ENCODE measurements at places on chromosomes 5 and 9.
A peak's percentile ranks its signal among the peaks of the same experiment; 100 is the strongest.

- no peak for DNase-seq
These were observed 41.3 kb downstream of the CFAP77 start for GRCh38 chr9:132451276-132451675.

- DNase-seq = no peak
These were observed 1278.0 kb downstream of the EFNA5 start for GRCh38 chr5:106392766-106393165.

GRCh38 chr5:126636956-126637355 lies 36.2 kb downstream of the PHAX start:
- DNase-seq = no peak

DNA sequence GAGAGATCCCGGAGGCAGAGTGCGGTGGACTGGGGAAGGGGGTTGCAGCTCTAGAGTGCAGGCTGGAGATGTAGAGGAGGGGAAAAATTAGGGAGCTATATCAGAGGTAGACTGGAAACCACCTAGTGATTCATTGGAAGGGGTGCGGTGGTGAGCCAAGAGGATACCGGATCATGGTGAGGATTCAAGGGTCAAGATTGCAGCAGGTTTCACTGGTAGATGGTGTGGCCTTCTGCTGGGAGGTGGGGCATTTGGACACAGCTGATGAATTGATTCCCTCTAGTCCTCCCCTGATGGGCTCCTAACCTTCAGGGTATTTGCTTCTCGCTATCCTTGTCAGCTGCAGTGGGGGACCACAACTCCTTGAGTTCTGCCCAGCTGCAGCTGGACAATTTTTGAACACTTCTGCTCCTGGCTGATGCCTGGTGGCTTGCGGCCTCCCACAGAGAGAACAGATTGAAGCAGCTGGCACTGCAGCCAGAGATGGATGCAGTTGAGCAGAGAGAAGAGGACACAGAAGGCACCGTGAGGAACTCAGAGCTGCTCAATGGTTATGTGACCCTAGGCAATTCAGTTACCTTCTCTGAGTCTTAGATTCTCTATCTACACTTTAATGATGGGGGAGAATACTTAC lies 134.4 kb upstream of the ABCA1 start:
- no peak for DNase-seq

DNA sequence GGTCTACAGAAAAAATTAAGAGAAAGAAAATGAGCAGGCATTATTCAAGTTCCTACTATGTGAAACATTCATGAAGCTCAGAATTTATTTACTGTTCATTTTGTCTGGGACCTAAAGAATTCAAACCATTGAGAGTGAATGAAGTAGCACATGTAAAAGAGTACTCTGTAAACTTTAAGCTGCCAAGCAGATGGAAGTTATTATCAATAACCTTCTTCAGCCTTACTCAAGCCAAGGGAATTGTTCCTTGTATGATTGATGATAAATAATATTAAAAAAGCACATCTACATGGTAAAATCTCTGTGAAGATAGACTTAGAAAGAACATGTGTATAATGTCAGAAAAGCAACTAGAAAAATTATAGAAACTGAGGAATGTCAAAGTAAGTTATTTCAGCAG lies 17.8 kb upstream of the GLIS3 start:
- DNase-seq = no peak

- DNase-seq = no peak
These were observed 130.2 kb downstream of the MAN2A1 start for GRCh38 chr5:109819878-109820277.

- DNase-seq = no peak
These were observed 27.9 kb downstream of the LYRM7 start for GRCh38 chr5:131198625-131199024.

GRCh38 chr9:87071473-87071872 lies 124.2 kb upstream of the GAS1 start:
- no peak for DNase-seq

DNA sequence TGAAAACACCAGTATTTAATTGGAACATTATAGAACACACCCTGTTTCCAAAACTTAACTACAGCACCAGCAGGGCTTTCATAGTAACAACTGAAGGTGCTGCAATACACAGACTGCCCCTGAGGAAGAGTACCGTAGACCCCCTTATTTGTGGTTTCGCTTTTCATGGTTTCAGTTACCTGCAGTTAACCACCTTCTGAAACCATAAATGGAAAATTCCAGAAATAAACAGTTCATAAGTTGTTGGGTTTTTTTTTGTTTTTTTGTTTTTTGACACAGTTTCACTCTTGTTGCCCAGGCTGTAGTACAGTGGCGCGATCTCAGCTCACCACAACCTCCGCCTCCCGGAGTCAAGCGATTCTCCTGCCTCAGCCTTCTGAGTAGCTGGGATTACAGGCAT lies 9.5 kb upstream of the GLDC start:
- no peak for DNase-seq

GRCh38 chr5:127864511-127864910 lies 161.3 kb downstream of the CCDC192 start:
- DNase-seq = no peak

GRCh38 chr5:181188700-181189362 lies 16.2 kb downstream of the TRIM7 start:
- no peak for DNase-seq

DNA sequence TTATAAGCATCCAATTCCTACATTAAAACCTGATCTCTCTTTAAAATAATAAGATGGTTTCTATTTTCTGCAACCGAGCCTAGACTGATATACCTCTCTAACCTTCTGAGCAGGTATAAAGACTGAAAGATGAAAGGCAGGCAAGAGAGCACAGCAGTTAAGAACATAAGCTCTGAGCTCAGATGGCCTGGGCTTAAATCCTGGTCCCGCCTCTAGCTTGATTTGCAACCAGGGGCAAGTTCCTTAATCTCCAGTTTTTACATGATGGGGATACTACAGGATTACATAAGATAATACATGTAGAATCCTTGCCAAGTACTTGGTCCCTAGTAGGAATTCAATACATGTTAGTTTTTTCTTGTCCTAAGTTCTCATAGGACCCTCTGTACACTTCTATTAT lies 33.9 kb downstream of the SLC24A2 start:
- DNase-seq = no peak

DNA sequence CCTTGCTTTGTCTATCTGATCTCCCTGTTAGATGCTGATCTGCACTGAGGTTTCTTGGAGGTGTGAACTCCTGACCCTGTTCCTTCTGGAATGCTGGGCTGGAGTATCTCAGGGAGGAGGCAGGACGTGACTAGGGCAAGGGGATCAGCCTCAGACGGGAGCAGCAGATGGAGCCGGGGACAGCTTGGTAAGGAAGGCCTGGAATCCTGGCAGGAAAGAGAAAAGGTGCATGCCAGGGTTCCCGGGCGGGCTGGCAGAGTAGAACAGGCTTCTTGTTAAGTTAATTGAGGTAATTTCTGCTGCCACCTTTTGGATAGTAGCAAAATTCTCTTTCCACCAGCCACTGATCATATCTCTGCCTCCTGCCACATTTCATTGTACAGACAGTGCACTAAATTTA lies 180.9 kb downstream of the ZNF462 start:
- DNase-seq = no peak

GRCh38 chr5:157721159-157721558 lies 10.1 kb upstream of the THG1L start:
- no peak for DNase-seq

- no peak for DNase-seq
These were observed 93.6 kb downstream of the CYFIP2 start for GRCh38 chr5:157359356-157360055.

DNA sequence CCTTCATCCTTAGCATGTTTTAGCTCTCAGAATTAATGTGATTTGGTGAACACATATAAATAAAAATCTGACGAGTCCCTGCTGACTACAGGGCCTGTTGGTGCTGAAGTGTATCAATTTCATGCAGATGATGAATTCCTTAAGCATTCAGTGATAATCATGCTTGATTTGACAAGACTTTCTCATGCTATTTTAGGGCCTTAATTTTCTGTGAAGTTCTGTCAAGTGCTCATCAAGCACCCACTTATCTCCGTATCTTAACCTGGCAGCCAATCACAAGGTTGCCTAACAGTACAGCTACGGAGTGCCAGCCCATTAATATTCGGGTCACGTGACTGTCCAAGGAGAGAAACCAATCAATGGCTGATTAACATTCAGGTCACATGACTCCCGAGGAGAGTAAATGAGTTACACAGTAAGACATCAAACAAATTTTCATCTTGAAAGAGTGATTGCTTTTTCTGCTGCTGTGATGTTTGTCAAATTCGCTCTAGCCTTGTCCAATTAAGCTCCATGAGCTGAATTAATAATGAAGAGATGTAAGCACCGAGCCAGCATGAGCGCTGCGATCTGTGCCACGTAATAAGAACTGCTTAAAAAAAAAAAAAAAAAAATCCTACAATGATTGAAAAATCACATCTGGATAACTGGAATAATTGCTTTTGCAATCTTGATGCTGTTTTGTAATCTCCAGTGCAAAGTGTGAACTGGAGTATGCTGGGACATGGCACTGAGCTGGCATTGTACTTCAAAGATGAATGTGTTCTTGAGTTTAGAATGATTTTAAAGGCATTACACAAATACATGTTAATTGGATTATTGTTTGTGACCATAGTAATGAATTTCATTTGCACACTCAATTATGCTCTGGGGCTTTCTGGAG lies 104.3 kb upstream of the SPATA31D4 start:
- no peak for DNase-seq

- DNase-seq = no peak
These were observed 49.0 kb downstream of the DAPK1 start for GRCh38 chr9:87546704-87547103.

GRCh38 chr9:98745470-98745869 lies 36.7 kb upstream of the GABBR2 start:
- no peak for DNase-seq

- DNase-seq = peak; percentile 2
These were observed 148.0 kb downstream of the RORB start for GRCh38 chr9:74645007-74645639.

GRCh38 chr9:107841076-107841475 lies 351.5 kb upstream of the KLF4 start:
- DNase-seq = no peak

DNA sequence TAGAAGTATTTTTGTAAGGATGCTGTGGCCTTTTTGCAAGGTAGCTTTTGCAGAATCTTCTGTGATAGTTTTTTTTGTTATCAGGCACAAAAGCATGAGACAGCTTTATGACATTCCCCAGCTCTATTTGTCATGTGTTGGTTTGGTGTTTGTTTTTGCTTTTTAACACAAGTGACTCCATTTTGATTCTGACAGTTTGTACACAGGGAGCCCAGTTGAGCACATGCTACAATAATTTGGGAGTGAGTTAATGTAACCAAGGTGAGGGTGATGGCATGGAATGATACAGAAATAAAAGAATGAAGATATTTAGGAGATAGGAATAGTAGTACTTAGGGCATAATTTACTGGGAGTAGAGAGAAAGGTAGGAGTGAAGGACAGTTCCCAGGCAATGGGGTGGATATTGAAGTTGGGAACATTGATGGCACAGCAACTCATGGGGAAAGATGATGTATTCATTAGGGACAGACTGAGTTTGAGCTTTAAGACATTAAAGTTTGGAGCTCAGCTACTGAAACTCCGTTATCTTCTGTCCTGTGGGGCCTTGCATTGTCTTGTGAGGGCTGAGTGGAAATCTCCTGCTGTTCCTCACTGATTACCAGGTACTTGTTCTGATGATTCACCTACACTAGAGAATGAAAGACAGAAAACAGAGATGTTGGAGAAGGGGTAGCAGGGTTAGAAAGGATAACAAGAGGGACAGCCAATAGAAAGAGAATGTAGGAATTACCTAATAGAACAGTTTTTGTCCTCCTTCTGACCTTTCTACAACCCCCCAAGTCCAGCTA lies 88.3 kb upstream of the CCDC112 start:
- DNase-seq = no peak

- DNase-seq = no peak
These were observed 11.6 kb downstream of the WHRN start for GRCh38 chr9:114493521-114494184.

- DNase-seq = no peak
These were observed 113.9 kb downstream of the CDH10 start for GRCh38 chr5:24530906-24531305.

DNA sequence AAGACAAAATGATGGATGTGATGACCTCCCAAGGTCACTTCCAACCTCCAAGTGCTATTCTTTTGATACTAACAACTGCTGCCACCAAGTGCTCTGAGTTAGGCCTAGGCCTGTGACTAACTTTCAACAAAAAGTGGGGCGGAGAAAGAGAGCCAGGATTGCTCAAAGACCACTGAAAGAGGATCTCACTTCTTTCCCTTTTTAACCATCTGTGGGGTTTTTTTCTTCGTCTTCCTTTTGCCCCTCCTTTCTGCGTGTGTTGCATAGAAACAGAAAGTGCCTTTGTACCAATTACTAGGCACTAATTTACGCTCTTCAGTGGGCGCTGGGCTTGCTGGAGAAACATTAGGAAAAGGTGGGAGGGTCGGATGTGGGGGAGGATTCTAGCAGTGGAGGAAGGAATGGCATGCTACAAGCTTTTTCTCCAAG lies 8.0 kb downstream of the KLF9 start:
- DNase-seq = no peak

DNA sequence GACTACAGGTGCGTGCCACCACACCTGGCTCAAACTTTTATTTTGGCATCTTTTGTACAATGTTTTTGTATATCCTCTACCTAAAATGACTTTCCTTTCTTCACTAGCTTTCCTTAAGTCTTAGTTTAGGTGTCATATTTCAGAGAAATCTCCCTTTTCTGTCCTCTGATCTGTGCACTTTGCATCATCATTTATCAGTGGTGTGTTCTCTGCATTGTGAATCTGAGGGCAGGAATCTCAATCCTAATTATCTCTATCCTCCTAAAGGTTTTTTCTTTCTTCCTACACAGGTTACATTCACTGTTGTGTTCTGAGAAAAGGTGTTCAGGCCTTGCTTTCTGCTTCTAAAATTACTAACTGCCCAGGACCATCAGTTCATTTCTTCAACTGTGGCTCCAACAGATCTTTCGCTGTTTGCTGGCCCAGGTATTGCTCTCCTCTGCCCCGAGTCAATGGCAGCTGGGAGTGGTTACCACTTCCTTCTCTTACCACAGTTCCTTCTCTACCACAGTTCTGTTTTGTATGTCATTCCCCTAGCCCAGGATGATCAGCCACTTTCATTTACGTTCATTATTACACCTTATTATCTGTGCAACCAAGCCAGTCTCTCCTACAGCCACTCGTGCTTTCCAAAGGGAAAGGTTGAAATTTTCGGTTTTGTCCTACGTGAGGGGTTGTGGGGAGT lies 14.0 kb downstream of the TGFBR1 start:
- DNase-seq = no peak

DNA sequence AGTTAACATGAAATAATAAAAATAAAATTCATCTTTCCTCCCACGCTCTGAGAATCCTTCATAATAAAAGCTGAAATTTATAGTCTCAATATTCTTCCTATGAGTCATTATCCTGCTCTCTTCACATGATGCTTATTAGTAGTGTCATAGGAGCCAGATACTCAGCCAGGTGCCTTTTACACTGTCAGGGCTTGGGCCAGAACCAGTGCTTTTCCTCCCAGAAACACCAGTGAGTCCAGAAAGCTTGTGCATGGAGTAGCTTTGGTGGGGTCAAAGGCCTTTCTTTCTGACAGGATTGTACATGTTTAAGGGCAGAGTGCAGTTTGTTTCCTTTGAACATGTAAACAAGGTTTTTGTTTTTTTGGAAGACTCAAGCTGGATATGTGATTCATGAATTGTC lies 6.8 kb downstream of the LSM11 start:
- DNase-seq = no peak

GRCh38 chr9:89305868-89306267 lies 5.1 kb upstream of the CKS2 start:
- DNase-seq = no peak
